ENCODE measurements at places on chromosomes 1 and 21. TPM values are rescaled to one million over a fixed set of nuclear protein-coding genes. Genes with fewer than 3 reads are reported as not detected.

S100A1 gene
- 965 TPM for total RNA-seq

KCNE1 gene
- 0.78 TPM for total RNA-seq

ADAMTS4 gene
- total RNA-seq, result 19.5 TPM

TNFRSF9 gene
- total RNA-seq, result not detected

ZFP69B gene
- total RNA-seq, result 0.52 TPM

BATF3 gene
- 0.96 TPM for total RNA-seq

DCDC2B gene
- not detected for total RNA-seq

FAM163A gene
- not detected for total RNA-seq

- H3K4me3 ChIP-seq, result no peak overlapping the region
- peaks cover 35% of the 10 kb centered on the region for H3K4me1 ChIP-seq
These were observed 2.9 kb downstream of the MTARC1 start for GRCh38 chr1:220789532-220790147.

DNA sequence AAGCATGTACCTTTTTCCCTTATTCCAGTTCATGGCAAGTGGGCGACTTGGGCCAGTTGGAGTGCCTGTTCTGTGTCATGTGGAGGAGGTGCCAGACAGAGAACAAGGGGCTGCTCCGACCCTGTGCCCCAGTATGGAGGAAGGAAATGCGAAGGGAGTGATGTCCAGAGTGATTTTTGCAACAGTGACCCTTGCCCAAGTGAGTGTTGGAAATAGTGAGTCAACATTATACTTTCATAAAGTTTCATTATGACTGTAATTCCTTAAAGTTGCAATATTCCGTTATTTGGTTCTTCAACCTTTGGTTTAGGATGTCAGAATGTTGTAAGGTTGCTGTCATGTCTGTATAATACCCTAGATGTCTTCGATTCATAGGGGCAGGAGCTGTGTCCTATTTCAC lies 230.5 kb downstream of the TPR start:
- H3K27ac ChIP-seq, result no peak overlapping the region
- H3K36me3 ChIP-seq, result peaks cover 12% of the 10 kb centered on the region
- DNase-seq, result no peak
- no peak overlapping the region for H3K4me3 ChIP-seq
- no peaks in the 10 kb centered on the region for H3K4me1 ChIP-seq

- no peak overlapping the region for H3K27ac ChIP-seq
- H3K4me3 ChIP-seq, result no peak overlapping the region
- H3K36me3 ChIP-seq, result no peaks in the 10 kb centered on the region
- DNase-seq, result no peak
- peaks cover 58% of the 10 kb centered on the region for H3K4me1 ChIP-seq
These were observed 60.6 kb downstream of the DYRK1A start for GRCh38 chr21:37427221-37427620.

DNA sequence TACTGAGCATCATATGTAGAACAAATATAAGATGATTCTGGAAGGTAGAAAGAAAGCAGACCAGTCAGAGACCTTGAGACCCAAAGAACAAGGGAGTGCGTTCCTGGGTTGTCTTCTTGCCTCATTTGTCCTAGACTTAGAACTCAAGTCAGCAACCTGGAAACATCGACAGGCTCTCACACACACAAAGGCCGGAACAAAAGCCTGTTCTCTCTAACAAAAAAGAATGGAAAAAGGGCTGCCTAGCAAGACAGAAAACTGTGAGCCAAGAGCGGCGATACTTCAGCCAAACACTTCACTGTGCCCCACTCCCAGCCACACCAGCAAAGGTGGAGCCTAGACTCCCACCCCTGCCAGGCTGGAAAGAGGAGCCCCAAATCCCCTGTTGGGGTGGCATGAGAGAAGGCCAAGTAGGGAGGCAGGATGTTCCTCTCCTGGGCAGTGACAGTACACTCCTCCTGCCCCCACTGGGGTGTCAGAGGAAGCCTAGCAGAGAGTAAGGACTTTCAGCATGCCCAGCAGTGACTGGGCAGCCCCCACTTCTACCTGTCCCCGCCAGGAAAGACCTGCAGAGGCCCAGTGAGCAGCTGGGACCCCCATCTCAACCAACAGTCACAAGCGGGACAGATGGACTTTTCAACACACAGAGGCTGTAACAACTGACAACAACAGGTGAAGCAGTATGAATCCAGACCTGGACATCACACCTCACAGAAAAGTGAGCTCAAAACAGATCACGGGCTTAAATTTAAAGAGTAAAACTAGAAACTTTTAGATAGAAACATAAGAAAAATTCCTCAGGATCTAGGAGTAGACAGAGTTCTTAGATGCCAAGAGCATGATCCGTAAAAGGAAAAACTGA lies 33.0 kb downstream of the MRAP start:
- DNase-seq, result no peak
- no peaks in the 10 kb centered on the region for H3K27me3 ChIP-seq

GRCh38 chr21:14630556-14631069 lies 84.5 kb upstream of the SAMSN1 start:
- H3K27ac ChIP-seq, result no peak overlapping the region
- no peaks in the 10 kb centered on the region for H3K36me3 ChIP-seq
- H3K4me3 ChIP-seq, result no peak overlapping the region
- no peaks in the 10 kb centered on the region for H3K4me1 ChIP-seq

GRCh38 chr1:33098371-33098770 lies 17.4 kb downstream of the AZIN2 start:
- no peak overlapping the region for H3K27ac ChIP-seq
- H3K4me1 ChIP-seq, result peaks cover 12% of the 10 kb centered on the region
- no peaks in the 10 kb centered on the region for H3K27me3 ChIP-seq
- H3K36me3 ChIP-seq, result peaks cover 2% of the 10 kb centered on the region
- no peak for DNase-seq

GRCh38 chr1:208541225-208541855 lies 297.2 kb upstream of the PLXNA2 start:
- no peaks in the 10 kb centered on the region for H3K36me3 ChIP-seq
- no peaks in the 10 kb centered on the region for H3K4me1 ChIP-seq
- H3K27me3 ChIP-seq, result no peaks in the 10 kb centered on the region
- no peak for DNase-seq
- no peak overlapping the region for H3K4me3 ChIP-seq
- no peak overlapping the region for H3K27ac ChIP-seq

GRCh38 chr1:181100934-181101333 lies 12.4 kb downstream of the IER5 start:
- no peaks in the 10 kb centered on the region for H3K36me3 ChIP-seq
- no peaks in the 10 kb centered on the region for H3K27me3 ChIP-seq
- H3K27ac ChIP-seq, result no peak overlapping the region
- DNase-seq, result no peak
- peaks cover 65% of the 10 kb centered on the region for H3K4me1 ChIP-seq
- H3K4me3 ChIP-seq, result no peak overlapping the region

GRCh38 chr1:232110281-232111090 lies 483.9 kb downstream of the DISC1 start:
- peaks cover 3% of the 10 kb centered on the region for H3K4me1 ChIP-seq
- no peak overlapping the region for H3K4me3 ChIP-seq
- H3K27ac ChIP-seq, result no peak overlapping the region
- no peak for DNase-seq

GRCh38 chr1:96971439-96971838 lies 249.9 kb downstream of the PTBP2 start:
- H3K4me3 ChIP-seq, result no peak overlapping the region
- H3K4me1 ChIP-seq, result no peaks in the 10 kb centered on the region
- no peak for DNase-seq
- H3K36me3 ChIP-seq, result no peaks in the 10 kb centered on the region
- no peak overlapping the region for H3K27ac ChIP-seq

Data from right atrium auricular region (tissue), 2 donors.